ENCODE measurements at places on chromosomes 3 and 15.

GRCh38 chr3:137360531-137361201 lies 402.9 kb downstream of the IL20RB start:
- DNase-seq: no peak

- DNase-seq: no peak
These were observed 2.2 kb downstream of the C15orf62 start for GRCh38 chr15:40772014-40772413.

DNA sequence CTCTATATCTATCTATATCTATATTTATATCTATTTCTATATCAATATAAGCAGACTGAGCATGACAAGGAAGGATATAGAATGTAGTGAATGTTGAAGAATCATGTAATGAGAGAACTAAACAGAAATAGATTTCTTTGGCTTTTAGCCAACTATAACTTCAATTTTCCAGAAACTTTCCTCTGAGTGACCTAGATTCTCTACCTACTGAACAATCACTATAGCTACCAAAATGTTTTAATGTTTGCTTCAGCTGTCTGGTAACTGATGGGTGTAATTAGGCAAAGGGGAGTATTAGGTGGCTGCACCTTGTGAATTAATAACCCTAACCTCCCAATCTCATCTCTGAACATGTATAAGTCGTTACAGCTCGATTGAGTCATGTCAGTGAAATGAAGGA lies 76.4 kb upstream of the ROBO1 start:
- no peak for DNase-seq

DNA sequence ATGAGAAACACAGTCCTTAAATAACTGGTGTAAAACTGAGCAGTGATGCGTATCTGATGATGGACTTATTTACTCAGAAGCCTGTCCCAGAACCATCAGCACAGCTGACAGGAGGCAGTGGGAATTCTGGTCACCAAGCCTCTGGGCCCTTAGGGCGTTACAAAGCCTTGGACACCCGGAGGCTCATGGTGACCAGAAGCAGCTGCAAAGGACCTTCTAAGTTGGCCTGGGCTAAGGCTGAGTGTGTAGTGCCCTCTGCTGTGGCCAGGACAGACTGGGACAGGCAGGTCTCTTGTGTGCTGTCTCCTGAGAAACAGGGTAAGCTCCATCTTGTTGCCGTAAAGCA lies 168.9 kb downstream of the ATP10A start:
- DNase-seq: no peak

- no peak for DNase-seq
These were observed 83.3 kb downstream of the TMEM108 start for GRCh38 chr3:133121450-133121849.

- DNase-seq: no peak
These were observed 445.1 kb downstream of the MECOM start for GRCh38 chr3:169218314-169218983.

- no peak for DNase-seq
These were observed 39.6 kb upstream of the CTNNB1 start for GRCh38 chr3:41159588-41160189.

- DNase-seq: no peak
These were observed 4.4 kb upstream of the SEMA7A start for GRCh38 chr15:74438206-74438605.

GRCh38 chr15:64930019-64930652 lies 18.4 kb downstream of the ANKDD1A start:
- no peak for DNase-seq

DNA sequence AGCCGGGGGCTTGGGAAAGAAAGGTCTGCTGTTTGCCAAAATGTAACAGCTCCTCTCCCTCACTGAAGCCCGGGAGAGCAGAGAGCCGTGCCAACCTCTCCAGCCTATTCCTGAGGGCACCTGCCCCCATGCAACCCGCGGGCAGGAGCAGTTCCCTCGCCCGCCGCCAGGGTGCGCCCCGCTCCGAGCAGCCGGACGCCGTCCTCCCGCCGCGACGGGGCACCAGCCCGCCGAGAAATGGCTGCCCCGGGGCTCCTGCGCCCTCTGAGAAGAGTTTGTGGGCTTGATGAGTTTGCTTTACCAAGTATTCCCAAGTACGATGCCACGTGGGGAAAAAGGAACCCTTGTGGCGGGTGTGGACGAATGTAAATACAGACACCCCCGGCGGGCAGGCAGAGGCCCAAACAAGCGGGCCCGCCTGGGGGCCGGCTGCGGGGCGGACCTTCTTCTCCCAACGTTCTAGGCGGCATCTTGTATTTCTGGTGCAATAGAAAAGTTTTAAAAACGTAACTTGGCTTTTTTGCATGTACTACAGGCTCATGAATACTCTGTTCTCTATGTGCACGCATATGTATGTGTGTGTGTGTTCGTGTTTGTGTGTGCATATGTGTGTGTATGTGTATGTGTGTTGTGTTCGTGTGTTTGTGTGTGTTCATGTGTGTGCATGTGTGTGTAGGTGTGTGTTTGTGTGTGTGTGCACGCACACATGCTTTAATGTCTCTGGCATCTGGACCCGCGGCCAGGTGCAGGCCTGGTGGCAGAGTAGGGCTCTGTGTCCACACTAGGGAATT lies 162.9 kb downstream of the CHSY1 start:
- DNase-seq: peak; percentile 93

- DNase-seq: no peak
These were observed 256.0 kb downstream of the OCA2 start for GRCh38 chr15:27843146-27843545.

GRCh38 chr3:171954690-171955383 lies 84.5 kb upstream of the FNDC3B start:
- no peak for DNase-seq

GRCh38 chr3:101898752-101899169 lies 49.4 kb downstream of the NFKBIZ start:
- no peak for DNase-seq

DNA sequence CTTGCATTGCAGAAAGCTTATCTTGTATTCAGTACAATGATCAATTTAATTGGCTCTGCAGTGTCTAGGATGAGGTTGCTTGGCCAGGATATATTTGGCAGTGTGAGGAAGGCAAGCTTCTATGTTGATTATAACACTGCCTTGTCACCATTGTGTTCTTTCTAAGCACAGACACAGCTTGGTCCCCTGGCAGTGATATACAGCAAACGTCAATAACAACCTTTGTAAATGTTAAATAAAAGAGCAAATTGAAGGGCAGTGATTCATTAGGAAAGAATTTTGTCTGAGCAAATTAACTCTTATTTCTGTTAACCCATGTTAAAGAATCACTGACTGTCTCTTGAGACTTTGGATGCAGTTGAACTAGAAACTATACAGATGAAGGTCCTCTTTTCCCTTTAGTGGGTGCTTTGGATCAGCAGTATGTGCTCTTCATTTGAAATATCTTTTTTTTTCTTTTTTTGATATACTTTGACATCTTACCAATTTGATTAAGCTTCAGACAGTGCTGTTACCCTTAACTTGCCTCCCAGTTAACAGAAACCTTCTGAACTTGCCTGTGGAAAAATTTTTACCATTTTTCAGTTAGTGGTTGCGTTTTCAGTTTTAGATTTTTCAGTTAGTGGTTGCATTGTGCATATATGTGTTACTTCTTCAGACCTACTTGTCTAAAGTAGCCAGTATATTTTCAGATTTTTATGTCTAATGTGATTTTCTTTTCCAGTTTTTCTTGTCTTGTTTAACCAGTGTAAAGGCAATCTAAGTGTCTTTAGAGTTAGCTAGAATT lies 199.8 kb downstream of the TCF12 start:
- no peak for DNase-seq

GRCh38 chr15:82919231-82919886 lies 33.2 kb downstream of the HOMER2 start:
- DNase-seq: no peak

- DNase-seq: no peak
These were observed 10.1 kb upstream of the GOLGB1 start for GRCh38 chr3:121759541-121760202.

DNA sequence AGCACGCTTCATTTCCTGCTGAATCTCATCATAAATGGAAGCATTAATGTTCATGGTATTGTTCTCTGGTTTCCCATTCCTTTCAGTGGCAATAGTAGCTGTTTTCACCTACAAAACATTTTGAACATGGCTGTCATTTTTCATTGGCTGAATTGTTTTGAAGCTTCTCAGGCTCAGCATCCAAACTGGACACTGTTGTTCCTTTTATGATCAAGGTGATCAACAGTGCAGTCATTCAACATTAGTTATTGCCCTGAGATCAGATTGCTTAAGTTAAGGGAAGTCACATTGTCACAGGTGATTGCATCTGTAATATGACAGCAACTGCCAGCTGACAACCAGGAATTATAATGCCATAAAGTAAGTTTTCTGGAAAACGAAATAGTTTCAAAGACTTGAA lies 46.9 kb downstream of the SATB1 start:
- DNase-seq: no peak

DNA sequence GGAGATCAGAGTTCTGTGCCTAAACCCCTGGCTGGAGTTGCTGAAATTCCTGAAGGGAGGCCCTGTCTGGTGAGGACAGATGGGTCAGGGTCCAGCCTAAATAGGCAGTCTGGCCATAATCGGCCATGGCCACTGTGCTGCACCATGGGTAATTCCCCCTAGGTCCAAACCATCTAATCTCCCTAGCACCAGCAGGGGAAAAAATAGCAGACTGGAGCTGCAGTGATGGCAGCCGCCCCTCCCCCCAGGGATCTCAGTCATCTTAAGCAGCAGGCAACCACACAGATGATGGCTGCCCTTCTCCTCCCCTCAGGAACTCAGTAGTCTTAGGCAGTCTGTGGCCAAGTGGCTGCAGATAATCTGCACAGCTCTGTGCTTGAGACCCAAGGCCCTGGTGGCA lies 68.4 kb upstream of the CD96 start:
- DNase-seq: no peak

- peak; percentile 50 for DNase-seq
These were observed 62.3 kb upstream of the GATA2 start for GRCh38 chr3:128555098-128555825.

DNA sequence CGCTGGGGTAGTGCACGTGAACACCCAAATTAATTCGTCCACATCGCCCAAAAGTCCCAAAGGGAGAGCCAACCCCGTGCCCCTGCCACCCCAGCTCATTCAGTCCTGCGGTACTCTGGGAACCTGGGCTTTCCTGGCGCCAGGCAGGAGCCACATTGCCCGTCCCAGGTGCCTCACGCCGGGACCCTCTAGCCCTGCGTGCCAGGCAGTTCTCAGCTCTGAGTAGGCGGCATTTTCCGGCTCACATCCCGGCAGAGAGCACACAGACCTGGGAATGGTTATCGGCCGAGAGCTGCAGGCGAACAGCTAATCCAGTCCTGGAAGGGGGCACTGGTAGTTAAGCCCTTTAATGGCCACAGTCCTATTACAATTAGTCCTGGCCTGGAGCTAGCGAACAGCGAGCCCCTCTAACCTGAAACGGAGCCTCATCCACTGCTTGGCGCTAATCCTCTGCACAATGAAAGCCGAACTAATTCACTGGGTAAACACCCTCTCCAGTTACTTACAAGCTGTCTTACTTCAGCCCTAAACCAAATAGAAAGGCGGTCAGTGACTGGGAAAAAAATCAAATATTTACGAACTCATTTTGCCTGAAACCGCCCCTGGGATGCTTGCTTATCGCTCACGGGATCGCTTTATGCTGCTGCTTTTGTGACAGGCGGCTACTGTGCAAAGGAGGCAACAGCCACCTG lies 254.6 kb upstream of the SOX14 start:
- DNase-seq: no peak

- peak; percentile 79 for DNase-seq
These were observed 163.3 kb downstream of the CD47 start for GRCh38 chr3:107927361-107928083.

DNA sequence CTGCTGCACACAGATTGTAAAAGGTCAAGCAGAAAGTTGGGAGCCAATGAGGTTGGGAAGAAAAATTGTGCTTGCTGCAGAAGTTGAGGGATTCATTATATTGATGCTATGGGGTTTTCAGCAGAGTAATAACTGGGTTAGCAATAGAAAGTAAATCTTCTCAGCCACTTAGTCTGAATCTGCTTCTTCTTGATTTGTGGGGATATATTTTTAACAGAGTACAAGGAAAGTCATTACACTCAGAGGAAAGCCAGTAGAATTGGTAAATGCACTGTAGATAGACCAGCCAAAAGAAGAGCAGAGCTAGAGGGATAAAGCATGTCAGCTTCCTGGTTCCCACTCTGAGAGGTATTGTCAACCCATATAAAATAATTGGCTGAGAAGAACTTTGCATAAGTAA lies 663.6 kb downstream of the NLGN1 start:
- DNase-seq: no peak

GRCh38 chr3:12681943-12682390 lies 18.1 kb upstream of the RAF1 start:
- DNase-seq: no peak

DNA sequence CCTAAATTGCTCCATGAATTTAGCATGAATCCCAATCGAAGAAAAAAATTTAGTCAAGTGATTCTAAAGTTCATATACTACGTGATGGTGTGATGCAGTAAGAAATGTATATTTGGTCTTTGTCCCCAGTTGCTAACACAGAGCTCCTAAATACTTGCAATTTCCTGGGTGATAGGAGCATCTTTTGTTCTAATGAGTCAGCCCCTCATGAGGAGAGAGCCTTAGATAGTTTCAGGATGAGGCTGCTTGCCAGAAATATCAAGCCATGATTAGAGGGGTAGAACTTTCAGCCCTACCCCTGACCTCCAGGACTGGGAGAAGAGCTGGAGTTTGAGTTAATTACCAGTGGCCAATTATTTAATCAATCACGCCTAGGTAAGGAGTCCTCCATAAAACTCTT lies 170.2 kb downstream of the PDE8A start:
- DNase-seq: no peak

DNA sequence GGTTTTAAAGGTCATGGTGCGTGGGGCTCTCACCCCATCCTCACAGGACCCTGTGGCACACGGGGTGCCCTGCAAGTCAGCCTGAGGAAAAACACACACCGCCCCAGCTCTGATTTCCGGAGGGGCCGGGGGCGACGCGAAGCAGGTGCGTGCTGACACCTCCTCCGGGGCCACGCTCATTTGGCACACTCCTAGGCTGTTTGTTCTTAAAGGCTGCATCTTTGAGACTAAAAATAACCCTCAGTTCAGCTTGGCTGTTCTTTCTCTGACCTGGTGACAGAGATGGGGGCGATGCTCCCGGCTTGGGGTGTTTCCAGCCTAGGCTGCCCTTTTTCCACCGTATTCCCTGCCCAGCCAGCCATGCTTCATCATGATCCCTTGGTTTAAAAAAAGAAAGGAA lies 141.5 kb upstream of the TPM1 start:
- no peak for DNase-seq

All from activated naive CD8-positive, alpha-beta T cell treated with anti-CD3 and anti-CD28 coated beads, Interleukin-2, amount 10 ng/mL, durations not matched to agents 7 days and 5 days (primary cell).